Caco-2 (cell line): ENCODE measurements at places on chromosomes 7 and 10. TPM values are rescaled to one million over a fixed set of nuclear protein-coding genes. Genes with fewer than 3 reads are reported as not detected.

DNA sequence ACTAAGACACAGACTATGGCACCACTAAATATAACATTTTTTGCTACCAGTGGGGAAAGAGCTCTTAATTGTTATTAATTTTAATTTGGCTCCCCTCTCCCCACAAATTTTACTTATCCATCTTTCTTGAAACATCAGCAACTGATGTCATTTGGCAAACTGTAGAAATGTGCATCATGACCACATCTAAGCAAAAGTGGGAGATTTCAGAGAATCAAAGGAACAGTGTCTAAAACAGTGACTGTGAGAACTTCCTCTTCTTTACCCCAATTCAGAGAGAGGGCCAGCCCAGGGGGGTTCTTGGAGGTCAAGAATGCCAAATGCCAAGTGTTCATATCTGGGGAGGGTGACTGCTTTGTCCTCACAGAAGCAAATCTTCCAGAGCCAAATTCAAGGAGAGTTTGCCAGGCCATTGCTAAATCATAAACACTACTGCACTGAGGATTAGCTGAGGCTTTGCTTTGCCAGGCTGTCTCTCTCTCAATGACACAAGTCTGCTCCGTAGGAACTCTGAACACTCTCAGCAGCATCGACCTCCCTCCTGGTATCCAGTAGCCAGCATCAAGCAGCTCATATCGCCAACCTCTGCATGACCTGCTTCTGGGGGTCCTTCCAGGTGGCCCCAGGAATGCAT, 65.6 kb downstream of the ITIH5 start:
- H3K36me3 ChIP-seq: no peaks in the 10 kb centered on the region
- DNase-seq: no peak
- no peaks in the 10 kb centered on the region for H3K27me3 ChIP-seq
- H3K4me1 ChIP-seq: 0 out of 2 replicates have a peak, but pooled peaks cover 4% of the 10 kb centered on the region
- H3K27ac ChIP-seq: no peak overlapping the region
- no peak overlapping the region for H3K4me3 ChIP-seq

GRCh38 chr10:101323495-101323894, 30.5 kb upstream of the BTRC start:
- no peaks in the 10 kb centered on the region for H3K36me3 ChIP-seq
- H3K4me1 ChIP-seq: no peaks in the 10 kb centered on the region
- no peak overlapping the region for H3K27ac ChIP-seq

DNA sequence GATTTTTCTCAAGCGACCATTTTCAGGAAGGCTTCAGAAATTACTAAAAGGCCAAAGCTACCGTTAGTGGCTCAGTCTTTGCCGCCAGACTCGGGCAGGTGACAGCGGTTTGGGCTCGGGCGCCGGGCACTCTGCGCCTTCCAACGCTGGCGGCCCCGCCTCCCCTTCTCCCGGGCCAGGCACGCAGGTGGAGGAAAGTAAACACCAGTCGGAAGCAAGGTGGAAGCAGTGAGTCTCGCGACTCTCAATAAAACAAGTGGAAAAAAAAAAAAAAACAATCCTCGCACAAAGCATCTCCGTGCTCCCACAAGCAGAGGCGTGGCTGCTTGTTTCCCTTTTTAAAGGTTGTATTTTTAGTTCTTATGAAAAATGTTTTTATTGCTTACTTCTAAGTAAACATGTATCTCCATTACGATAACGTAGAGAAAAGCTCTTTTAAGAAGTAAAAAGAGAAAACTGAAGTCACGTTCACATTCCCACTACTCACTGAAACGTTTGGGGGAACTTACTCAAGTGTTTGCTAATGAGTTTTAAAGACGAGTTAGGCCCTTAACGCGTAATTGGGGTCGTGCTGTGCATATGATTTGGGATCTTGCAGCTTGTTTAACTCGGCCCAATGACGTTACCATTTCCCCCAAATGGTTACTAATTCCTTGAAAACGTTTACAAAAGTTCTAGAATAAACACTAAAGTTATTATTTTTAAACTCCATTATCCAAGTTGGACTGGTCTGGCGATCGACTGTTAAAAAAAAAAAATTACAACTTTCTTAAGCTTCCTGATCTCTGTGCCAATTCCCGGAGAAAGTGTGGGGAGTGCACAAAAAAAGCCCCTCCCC, 864 bp downstream of the CDCA7L start:
- peaks cover 1% of the 10 kb centered on the region; the same call in 1 of the 2 replicates for H3K36me3 ChIP-seq
- H3K4me1 ChIP-seq: 0 out of 2 replicates have a peak, but pooled peaks cover 8% of the 10 kb centered on the region
- peak overlapping the region; percentile 64 for H3K4me3 ChIP-seq
- peaks cover 2% of the 10 kb centered on the region; the same call in 1 of the 2 replicates for H3K27me3 ChIP-seq
- DNase-seq: peak; percentile 51
- H3K27ac ChIP-seq: peak overlapping the region; percentile 86

- H3K36me3 ChIP-seq: no peaks in the 10 kb centered on the region
- no peaks in the 10 kb centered on the region for H3K4me1 ChIP-seq
- no peak overlapping the region for H3K27ac ChIP-seq
- DNase-seq: no peak
- H3K4me3 ChIP-seq: no peak overlapping the region
- H3K27me3 ChIP-seq: no peaks in the 10 kb centered on the region; the same call in 1 of the 2 replicates
Measured at GRCh38 chr10:62640411-62640810, 164.1 kb upstream of the ADO start.

DNA sequence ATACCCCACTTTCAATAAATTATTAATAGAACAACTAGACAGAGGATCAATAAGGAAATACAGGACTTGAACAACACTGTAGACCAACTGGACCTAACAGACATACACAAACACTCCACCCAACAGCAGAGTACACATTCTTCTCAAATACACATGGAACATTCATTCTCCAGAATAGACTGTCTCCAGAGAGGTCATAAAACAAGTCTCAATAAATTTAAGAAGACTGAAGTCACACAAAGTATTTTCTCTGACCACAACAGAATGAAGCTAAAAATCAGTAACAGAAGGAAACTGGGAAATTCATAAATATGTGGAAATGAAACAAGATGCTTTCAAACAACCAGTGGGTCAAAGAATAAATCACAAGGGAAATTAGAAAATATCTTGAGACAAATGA, 119.8 kb downstream of the SMURF1 start:
- H3K36me3 ChIP-seq: no peaks in the 10 kb centered on the region; the same call in 1 of the 2 replicates
- H3K27me3 ChIP-seq: no peaks in the 10 kb centered on the region
- H3K4me3 ChIP-seq: no peak overlapping the region
- DNase-seq: no peak

- no peaks in the 10 kb centered on the region for H3K27me3 ChIP-seq
- no peak overlapping the region for H3K27ac ChIP-seq
- peaks cover 12% of the 10 kb centered on the region for H3K4me1 ChIP-seq
- H3K36me3 ChIP-seq: no peaks in the 10 kb centered on the region
- peak; percentile 55 for DNase-seq
Measured at GRCh38 chr7:116258734-116259133, 48.4 kb downstream of the TES start.

DNA sequence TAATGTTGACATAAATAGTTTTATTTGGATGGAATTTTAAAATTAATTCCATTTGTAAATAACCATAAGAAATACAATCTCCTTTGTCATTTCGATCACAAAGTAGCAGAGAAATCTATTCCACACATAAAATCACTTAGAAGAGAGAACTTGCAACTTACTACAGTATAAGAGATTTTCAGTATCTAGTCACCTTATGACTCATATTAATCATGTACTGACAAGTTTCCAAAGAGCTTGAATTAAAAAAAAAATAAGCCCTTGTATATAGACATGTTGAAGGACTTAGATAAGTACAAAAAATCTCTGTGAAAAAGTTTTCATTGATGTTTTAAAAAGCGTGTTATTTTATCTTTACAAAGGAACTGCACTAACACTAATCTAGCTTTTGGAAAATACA, 207.1 kb upstream of the ETV1 start:
- H3K27ac ChIP-seq: no peak overlapping the region
- H3K27me3 ChIP-seq: no peaks in the 10 kb centered on the region
- no peak overlapping the region for H3K4me3 ChIP-seq
- no peaks in the 10 kb centered on the region for H3K36me3 ChIP-seq

DNA sequence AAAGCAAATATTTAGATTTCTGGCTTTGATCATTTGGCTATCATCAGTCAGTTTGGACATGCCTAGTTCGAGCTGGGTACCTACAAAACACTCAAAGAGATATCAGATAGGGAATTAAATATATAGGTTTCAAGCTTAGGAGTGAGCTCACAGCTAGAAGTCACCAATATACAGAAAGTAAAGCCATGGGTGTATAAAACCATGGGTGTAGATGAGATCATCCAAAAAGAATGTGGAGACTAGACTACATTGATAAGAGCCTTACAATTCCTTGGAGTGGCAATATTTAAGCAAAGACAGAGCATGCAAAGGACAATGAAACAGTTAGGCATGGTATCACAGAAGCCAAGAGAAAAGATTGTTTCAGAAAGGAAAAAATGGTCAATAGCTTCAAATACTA, 7.2 kb upstream of the RALA start:
- H3K27me3 ChIP-seq: no peaks in the 10 kb centered on the region
- no peak for DNase-seq
- no peak overlapping the region for H3K4me3 ChIP-seq
- H3K36me3 ChIP-seq: no peaks in the 10 kb centered on the region

DNA sequence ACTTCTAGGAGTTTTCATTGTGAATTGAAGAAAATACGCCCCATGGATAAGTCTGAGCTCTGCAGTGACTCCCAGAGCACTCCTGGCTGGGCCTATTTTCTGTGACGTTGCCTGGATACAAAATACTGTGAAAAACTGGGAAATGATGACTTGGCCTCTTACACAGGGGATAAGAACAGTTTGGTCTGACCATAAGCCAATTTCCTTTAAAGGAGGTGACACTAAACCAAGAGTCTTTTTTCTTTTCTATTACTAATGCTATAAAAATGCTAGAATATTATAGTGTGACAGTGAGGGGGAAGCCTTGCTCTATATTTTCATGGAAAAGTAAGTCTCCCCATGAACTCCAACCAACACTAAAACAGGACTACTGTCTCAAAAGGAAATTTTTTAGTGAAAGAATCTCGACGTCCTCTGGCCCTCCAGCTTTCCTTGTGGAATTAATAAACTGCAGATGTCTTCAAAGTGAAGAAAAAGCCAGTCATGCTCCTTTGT, 45.5 kb downstream of the MYOF start:
- no peaks in the 10 kb centered on the region for H3K36me3 ChIP-seq
- H3K27me3 ChIP-seq: no peaks in the 10 kb centered on the region
- H3K27ac ChIP-seq: peak overlapping the region; percentile 96
- peaks cover 66% of the 10 kb centered on the region for H3K4me1 ChIP-seq
- no peak overlapping the region for H3K4me3 ChIP-seq

Gene SEMA3A
- 55.1 and 55.4 TPM in 2 replicates for total RNA-seq

Gene PLEKHS1
- total RNA-seq: not detected in 2 replicates

Gene SPDYE18
- total RNA-seq: 0.35 and 0.66 TPM in 2 replicates

Gene ECHS1
- total RNA-seq: 232 and 247 TPM in 2 replicates
